ENCODE measurements at places on chromosomes 6 and 20.

DNA sequence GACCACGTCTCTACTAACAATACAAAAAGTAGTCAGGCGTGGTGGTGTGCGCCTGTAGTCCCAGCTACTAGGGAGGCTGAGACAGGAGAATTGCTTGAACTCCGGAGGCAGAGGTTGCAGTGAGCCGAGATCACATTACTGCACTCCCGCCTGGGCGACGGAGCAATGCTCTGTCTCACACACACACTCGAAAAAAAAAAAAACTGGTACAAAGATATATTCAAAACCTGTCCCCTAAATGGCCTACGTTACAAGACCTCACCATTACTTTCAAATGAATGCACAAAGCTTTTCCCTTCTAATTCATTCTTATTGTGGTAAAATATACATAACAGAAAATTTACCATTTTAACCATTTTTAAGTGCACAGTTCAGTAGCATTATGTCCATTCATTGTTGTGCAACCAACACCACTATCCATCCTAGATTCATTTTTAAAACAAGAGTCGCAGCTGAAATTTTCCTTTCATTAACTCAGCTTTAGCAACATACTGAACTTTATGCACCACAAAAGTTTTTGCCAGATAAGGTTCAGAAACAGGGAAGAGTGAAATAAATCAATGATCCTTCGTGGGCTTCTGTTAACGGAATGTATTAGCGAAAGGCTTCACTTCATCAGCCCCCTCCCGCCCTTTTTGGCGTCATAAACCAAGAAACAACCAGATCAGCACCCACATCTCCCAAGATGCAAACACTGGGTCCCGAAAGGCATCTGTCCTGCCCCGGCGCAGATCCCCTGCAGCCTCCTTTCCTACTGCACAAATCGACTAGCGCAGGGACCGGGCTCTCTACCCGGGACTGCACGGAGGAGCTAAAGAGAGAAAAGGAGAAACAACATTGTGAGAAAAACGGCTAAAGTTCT is 825 bp upstream of the FAM135A start:
- DNase-seq = no peak

- DNase-seq = peak; percentile 93
Observed at GRCh38 chr20:51595058-51595532, 52.6 kb upstream of the NFATC2 start.

DNA sequence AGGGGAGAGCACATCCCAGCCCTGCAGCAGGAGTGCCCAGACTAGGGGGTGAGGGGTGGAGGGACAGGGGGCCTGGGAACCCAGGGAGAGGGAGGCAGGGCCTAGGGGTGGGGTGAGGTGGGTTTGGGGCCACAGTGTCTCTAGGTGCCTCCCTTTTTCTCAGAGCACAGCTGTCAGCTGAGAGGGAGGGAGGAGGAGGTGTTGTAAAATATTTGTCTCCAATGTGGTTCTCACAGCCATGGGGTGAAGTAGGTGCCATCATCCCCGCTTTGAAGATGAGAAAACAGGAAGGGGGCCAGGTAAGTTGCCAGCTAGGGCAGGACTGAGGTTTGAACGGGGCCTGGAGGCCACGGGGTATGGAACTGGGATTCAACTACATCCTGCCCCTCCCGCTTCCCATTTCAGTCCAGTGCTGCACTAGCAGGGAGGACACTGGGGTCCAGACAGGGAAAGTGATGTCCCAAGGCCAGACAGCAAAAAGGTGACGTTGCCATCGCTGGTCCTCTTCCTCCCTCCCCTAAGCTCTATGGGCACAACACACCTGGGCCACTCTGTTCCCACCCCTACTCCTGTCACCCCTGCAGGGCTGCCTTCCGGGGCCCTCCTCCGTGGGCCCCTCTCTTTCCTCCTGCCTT is 20.3 kb downstream of the PACSIN1 start:
- no peak for DNase-seq

- DNase-seq = no peak
Observed at GRCh38 chr6:71545905-71546304, 257.3 kb downstream of the OGFRL1 start.

GRCh38 chr20:37833221-37833896 is 69.6 kb upstream of the VSTM2L start:
- DNase-seq = no peak

- DNase-seq = no peak
Observed at GRCh38 chr6:118869894-118870589, 23.9 kb upstream of the ASF1A start.

- peak; percentile 29 for DNase-seq
Observed at GRCh38 chr6:113630738-113631535, 226.2 kb upstream of the MARCKS start.

DNA sequence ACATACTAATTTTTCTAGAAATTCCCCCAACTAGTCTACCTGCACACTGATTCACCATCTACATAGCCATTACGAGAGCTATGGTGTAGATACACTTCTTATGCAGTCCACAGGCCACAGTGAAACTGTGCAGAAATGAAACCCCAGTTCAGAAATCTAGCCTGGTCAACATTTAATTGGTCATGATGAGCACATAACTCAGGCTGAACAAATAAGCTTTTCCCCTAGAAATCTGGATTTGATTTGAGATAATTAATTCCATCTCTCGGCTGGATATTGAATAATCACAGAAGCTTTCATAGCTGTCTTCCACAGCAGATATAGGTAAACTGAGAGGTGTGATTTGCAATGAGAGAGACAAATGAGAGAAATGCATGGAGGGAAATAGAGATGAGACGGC is 22.6 kb upstream of the TINAG start:
- DNase-seq = no peak

DNA sequence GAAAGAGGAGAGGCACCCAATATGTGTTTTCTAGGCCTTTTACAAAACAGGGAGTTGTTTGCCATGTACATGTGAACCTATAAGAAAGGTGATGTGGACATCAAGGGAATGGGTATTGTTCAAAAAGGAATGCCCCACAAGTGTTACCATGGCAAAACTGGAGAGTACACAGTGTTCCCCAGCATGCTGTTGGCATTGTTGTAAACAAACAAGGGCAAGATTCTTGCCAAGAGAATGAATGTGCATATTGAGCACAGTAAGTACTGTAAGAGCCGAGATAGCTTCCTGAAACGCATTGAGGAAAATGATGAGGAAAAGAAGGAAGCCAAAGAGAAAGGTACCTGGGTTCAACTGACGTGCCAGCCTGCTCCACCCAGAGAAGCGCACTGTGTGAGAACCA is 13.1 kb downstream of the QRSL1 start:
- no peak for DNase-seq

DNA sequence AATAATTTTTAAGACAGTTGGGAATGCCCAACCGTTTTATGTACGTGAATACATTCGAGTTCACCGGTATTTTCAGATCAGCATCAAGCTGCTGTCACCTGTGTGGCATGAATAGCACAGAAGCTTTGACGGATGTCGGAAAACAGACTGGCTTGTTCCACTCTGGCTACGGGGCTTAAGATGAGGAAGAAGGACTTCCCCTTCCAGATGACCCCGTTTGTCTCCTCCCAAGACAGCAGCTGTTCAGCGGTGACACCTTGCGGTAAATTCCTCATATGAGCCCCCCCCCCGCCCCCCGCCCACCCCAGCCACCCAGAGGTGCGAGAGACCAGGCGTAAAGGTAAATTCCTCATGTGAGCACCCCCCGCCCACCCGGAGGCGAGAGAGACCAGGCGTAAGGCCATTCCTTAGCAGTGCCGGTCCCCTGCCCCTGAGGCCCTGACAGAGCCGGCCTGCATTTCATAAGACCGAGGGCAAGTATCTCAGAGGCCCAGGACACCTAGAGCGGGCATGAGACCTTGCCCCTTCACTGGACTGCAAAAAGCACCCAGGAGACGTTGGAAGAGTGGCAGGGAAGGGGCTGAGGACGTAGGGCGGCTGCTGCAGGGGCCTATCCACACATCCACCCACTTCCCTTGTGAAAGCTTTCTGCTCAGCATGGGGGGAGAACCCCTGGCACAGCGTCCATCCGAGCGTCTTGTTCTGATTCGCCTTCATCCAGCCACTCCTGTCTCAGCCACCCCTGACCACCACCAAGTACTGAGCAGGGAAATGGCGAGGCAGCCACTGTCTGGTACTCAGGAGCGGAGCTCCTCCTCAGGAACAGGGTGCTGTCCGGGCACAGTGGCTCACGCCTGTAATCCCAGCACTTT is 7.3 kb upstream of the PCMTD2 start:
- DNase-seq = no peak

GRCh38 chr6:47489995-47490394 is 12.4 kb downstream of the CD2AP start:
- DNase-seq = no peak

GRCh38 chr20:50568549-50568942 is 58.4 kb downstream of the PTPN1 start:
- no peak for DNase-seq

- peak; percentile 22 for DNase-seq
Observed at GRCh38 chr6:137717074-137718073, 149.7 kb upstream of the TNFAIP3 start.

- no peak for DNase-seq
Observed at GRCh38 chr6:89032599-89032998, 48.0 kb upstream of the PNRC1 start.

- DNase-seq = no peak
Observed at GRCh38 chr6:163346497-163346961, 68.0 kb upstream of the QKI start.

GRCh38 chr20:49674383-49675352 is 39.0 kb downstream of the B4GALT5 start:
- no peak for DNase-seq

- no peak for DNase-seq
Observed at GRCh38 chr6:56727097-56727850, 84.6 kb upstream of the DST start.

DNA sequence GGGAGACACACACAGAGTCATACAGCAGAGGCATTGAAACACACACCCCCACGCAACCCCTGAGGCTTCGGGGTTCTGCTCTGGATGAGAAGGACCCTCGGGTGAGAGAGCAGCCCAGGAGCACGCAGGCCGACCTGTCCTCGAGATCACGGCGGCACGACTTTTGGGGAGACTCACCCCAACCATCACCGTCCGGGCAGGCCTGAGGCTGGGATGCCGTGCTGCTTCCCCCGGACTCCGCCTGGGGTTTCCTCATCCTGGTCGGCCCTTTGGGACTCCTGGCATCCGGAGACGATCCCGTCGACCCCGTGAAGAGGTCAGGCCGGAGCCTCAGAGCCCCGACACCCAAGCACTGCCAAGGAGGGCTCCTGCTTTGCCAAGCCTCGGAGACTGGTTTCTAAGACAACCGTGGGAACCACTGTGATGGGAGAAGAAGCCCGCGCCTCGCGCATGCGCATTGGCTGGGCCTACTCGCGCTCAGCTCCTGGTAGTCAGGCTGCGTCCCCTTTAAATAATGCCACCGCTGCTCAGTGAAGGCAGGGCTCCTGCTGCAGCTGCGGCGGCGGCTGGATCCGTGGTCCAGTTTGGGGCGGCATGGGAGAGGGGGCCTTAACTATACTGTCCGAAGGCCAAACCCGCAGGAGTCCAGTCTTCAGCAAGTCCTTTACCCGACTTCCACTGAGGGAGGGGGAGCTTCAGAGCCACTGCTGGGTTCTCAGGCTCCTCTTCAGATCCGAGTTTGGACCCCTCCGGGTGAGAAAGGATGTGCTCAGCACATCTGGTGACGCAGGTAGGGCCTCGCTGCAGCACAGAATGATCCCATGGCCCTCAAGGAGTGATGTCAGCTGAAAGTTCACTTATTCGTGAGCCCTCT is 171.4 kb upstream of the ZNF337 start:
- DNase-seq = no peak

GRCh38 chr6:75621846-75622245 is 20.2 kb downstream of the SENP6 start:
- no peak for DNase-seq

DNA sequence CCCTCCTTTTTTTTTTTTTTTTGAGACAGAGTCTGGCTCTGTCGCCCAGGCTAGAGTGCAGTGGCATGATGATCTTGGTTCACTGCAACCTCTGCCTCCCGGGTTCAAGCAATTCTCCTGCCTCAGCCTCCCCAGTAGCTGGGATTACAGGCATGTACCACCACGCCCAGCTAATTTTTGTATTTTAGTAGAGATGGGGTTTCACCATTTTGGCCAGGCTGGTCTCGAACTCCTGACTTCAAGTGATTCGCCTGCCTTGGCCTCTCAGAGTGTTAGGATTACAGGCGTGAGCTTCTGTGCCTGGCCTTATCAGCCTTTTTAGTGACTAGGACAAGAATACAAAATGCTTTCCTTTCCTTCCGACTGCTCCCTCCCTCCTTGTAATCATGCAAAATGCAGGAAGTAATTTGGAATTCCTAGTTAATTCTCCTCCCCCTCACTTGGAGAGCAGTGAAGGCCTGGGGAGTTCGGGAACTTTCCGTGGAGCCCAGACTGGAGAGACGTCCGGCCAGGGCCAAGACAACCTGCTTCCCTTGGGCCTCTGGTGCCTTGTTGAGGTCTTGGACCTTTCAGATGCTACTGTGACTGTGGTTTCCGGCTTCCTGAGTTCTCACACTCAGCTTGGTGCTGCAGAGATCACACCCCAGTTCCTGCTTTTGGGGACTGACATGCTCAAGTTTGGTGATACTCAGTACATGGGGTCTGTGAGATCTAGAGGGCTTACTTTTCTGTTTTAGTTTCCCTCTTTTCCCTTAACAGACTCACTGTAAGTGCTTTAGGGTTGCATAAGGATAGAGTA is 3.9 kb upstream of the PHF20 start:
- no peak for DNase-seq

- DNase-seq = no peak
Observed at GRCh38 chr6:44263354-44264100, 1.8 kb downstream of the NFKBIE start.

GRCh38 chr6:168116975-168117899 is 38.2 kb upstream of the FRMD1 start:
- DNase-seq = peak; percentile 11

- no peak for DNase-seq
Observed at GRCh38 chr20:25467441-25467840, 60.0 kb downstream of the GINS1 start.

DNA sequence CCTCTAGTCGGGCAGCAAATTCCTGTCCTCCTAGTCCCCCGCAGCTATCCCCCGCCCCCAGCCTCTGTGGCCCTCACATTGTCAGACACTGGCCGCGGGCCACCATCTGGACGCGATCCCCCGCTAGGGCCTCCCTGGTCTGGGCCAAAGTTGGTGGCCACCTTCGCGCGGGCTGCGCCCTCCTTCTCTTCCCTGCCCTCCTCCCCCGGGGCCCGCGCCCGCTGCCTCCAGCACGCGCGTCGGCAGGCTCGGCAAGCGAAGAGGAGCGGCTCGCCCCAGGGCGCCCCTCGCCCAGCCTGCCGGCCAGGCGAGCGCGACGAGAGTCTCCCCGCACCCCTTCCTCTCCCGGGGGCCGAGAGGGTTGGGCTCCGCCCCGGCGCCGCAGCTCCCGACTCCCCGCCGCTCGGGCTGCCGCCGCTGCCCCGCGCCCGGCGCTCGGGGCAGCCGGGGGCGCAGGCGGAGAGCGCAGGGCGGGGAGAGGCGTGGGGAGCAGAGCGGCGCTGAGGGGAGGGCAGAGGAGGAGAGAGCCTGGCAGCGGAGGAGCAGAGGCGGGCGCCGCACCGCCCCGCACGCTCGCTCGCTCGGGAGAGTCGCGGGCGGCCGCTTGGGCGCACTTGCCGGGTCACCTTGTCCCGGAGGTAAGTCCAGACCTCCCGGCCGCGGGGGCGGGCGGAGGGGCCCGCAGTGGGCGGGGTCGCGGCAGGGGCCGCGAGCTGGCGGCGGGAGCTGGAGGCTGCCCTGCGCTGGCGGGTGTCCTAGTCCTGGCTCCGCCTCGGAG is at the start of gene SYNDIG1:
SYNDIG1 (plus strand) TSS at position 514 of the 778 bp plus-strand sequence. CDS start 73,469 bp downstream, outside the sequence.
- no peak for DNase-seq

All from RKO (cell line).